Stimulated activated CD4-positive, alpha-beta T cell treated with anti-CD3 and anti-CD28 coated beads, Interleukin-1b, Interleukin-23, amount 100 ng/mL, for 24 hours (primary cell): ENCODE measurements at places on chromosomes 1 and 21.

- DNase-seq = no peak
These were observed 4.1 kb downstream of the ABCD3 start for GRCh38 chr1:94422115-94422820.

DNA sequence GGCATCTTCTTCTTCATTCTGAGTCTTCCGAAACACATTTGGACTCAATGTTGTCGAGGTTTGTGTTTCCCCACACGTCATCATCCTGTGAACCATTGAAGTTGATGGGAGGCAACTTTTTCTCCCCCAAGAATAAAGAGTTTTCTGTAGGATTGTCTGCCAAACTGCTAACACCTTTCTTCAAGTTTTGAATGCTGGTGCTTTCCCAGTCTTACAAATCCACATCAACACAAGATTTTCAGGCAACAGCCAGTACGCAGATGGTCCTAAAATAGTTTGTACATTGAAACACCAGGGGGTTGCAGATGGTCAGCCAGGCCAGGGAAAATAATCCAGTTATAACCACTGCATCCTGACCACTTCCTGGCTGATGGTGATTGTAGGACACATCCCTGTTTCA is 187.9 kb downstream of the DISC1 start:
- DNase-seq = no peak

- DNase-seq = no peak
These were observed 57.7 kb downstream of the HNRNPR start for GRCh38 chr1:23286401-23286800.

DNA sequence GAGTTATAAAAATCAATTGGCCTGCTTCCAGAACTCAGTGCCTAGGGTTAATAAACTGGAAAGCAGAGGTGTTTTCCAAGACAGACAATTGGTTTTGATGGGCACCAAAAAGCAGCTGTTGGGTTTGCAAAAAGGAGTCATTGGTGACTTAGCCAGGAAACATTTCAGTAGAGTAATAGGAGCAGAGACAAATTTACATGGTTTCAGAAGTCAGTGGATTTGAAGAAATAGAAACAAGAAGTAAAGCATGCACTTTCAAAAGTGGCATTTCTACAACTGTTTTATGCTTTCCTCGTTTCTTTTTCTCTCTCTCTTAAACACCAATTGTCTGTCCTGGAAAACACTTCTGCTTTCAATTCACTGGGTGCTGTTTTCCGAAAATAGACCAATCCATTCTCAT is 87.8 kb downstream of the GLUL start:
- no peak for DNase-seq

DNA sequence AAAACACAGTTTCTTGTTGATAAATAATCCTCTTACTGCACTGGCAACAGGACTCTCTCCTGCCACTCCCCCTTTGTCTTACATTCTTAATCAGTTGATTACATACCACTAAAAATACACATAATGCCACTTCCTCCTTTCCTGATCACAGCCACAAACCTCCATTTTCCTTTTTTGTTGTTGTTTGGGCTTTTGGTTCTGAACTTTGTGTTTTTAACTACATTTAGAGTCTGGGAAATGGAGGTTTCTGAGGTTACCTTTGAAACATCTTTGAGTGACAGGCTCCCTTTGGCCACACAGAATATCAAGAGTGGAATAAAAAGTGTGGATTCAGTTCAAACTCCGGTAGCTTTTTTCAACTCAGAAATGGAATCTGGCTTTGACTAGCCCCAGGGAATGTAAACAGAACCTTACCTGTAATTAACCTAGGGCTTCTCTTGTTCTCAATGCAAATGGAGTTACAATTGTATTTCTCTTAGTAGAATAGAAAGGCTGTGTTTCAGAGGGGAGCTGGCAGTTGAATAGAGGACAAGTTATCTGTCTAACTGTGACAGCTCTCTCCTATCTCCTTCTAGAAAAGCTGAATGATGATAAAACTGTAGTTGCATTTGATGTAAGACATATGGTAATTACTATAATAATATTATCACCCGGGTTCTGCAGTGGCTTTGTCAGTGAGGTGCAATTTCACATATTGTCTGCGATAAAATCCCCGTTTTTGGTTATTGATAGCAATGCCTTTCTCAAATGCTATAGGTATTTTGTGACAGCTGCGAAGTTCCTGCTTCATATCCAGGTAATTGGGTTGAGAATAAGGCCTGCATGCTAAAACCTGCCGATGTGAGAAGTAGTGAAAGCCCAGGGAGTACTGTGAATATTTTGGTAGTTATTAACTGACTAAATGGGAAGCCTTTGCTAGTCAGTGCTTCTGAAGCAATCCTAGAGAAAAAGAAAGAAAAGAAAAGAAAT is 66.9 kb downstream of the ST6GALNAC5 start:
- DNase-seq = no peak

DNA sequence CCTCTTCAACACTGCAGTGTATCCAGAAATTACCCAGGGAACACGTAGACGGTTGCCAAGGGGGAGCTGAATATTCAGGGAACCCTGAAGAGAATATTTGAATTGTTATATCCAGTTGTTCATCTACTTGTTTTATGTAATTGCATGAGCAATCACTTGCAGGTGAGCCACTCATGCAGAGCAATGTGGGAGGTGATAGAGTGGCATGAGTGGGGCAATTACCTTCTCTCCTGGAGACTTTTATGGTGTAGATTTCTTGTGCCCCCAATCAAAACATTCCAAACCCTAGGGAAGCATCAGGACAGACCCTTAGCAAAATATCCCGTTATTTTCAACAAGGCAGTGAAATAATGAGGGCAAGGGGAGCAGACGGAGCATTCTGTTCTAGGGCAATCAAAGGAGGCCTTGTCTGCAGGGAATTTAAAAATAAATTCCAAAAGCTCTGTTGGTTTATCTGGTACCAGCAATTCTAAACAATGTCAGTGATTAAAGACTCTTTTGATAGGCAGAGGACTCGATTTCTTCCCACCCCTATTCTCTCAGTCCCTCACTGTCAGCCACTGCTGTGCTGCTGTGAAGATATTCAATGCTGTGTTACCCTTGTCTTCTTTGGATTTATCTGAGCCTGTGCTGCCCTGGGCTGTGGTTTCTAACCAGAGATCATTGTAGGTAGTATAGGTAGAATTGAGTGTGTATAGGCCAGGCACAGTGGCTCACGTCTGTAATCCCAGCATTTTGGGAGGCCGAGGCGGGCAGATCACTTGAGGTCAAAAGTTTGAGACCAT is 180.2 kb upstream of the MAP1LC3C start:
- no peak for DNase-seq

GRCh38 chr1:52150946-52151345 is 9.1 kb downstream of the ZFYVE9 start:
- DNase-seq = no peak

DNA sequence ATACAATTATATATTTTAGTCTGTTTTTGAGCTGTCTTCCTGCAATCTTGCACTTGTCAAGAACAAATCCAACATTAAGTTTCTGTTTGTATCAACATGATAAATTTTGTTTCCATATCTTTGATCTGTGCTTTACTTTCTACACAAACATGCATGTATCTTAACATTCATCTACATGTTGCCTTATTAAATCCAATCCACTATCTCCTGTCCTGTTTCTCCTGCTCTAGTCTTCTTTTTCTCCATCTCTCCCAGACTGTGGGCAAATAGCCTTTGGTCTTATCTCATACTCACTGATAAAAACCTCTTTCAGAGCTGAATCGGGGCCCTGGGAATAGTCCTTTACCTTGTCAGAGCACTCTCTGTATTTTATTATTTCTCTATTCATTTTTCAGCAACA is 101.3 kb downstream of the PLPPR4 start:
- DNase-seq = no peak
